ENCODE measurements at places on chromosomes 11 and 22. TPM values are rescaled to one million over a fixed set of nuclear protein-coding genes. Genes with fewer than 3 reads are reported as not detected.

CABP7 gene
- total RNA-seq = not detected

FANCF gene
- 20.3 TPM for total RNA-seq

KRTAP5-2 gene
- total RNA-seq = not detected

KCNC1 gene
- 10.2 TPM for total RNA-seq

TSGA10IP gene
- total RNA-seq = 2.7 TPM

B3GAT1 gene
- total RNA-seq = 32.3 TPM

OR52N4 gene
- total RNA-seq = not detected

CATSPERZ gene
- not detected for total RNA-seq

PDGFD gene
- 3.4 TPM for total RNA-seq

ZNF214 gene
- 7.3 TPM for total RNA-seq

PIWIL4 gene
- total RNA-seq = 0.68 TPM

- DNase-seq = no peak
Measured at GRCh38 chr11:131756479-131757110, 386.2 kb downstream of the NTM start.

- no peak for DNase-seq
Measured at GRCh38 chr11:13140873-13141655, 131.9 kb downstream of the RASSF10 start.

DNA sequence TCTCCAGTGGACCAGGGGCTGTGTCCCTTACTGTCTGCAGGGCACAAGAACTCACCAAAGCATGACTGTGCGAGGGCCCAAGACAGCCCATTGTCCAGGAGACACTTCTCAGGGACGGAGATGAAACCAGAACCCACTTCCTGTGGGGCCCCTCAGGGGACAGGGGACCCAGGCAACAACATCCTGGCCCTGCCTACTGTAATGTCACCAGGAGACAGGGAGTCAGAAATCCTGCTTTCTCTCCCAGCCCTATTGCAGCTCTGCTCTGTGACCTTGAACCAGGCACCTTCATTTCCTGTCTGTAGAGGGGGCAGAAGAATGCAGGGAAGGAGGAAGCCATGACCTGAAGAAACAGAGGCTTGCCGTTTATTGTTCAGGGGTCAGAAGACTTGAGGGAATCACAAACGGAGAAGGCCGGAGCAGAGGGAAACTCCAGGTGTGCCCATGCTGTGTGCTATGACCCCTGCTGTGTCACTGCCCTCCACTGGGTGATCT is 98.0 kb downstream of the NAT10 start:
- no peak for DNase-seq

DNA sequence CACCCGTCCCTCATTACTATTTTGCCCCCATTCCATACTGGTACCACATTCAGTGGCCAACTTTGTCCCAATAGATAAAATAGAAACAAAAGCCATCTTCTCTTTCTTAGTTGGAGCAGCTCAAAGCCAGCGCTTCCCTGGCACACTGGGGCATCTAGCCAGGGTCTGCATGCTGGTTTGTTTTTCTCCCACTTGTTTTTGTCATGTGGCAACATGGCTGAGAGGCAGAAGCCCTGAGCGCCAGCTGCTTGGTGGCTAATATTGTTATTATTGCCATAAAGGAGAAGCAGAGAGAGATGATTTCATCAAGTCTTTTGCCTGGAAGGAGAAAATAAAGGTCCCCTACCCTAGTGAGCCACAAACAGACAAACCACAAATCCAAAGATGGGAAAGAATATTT is 48.4 kb upstream of the CRTAM start:
- no peak for DNase-seq

GRCh38 chr22:23791738-23792645 is 5.2 kb downstream of the SMARCB1 start:
- DNase-seq = no peak

DNA sequence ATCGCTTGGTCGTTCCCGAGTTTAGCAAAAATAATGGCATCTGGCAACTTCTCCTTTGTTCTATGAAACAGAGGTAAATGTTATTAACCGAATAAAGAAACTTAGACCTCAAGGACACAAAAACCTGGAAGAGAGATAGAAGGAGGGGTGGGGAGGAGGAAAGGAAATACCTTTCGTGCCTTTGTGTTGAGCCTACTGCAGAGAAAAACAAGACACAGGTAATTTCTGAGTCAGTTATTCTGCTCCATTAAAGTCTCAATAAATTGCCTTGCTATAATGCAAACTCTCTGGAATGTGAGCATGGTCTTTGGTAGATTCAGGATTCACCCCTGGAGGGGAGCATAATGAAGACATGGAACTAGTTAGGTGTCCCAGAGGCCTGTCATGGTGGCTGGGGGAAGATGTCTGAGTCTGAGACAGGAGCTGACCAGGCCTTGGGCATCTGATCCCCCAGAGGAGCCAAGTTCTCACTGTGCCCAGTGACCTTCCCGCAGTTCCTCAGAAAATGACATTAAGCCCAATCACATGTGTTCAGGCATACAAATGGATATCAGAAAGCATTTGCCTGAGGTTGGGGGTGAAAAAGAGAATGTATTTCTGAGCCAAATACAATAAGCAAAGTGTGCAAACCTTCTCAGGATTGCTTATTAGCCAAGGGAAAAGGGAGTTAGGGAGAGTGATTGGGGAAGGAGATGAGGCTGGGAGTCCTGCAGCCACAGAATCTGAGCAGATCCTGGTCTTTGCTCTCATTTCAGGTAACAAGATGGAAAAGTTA is 72.6 kb upstream of the CADM1 start:
- DNase-seq = no peak

DNA sequence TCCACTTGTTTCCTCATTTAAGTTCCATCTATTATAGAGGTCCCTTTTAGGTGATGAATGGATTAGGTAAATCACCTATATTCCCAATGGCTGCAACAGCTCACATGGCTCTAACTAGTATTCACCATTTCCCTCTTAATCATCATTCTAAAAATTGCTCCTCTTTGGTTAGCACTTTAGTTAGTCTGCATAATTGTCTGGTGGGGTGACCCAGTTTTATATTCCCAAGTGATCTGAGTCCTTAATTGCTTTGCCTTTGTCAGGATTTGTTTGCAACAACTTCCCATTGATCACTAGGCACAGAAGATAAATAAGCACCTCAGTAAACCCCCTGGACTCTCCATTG is 395.2 kb downstream of the RAB38 start:
- DNase-seq = no peak

GRCh38 chr22:49583886-49584505 is 243.7 kb downstream of the BRD1 start:
- no peak for DNase-seq

DNA sequence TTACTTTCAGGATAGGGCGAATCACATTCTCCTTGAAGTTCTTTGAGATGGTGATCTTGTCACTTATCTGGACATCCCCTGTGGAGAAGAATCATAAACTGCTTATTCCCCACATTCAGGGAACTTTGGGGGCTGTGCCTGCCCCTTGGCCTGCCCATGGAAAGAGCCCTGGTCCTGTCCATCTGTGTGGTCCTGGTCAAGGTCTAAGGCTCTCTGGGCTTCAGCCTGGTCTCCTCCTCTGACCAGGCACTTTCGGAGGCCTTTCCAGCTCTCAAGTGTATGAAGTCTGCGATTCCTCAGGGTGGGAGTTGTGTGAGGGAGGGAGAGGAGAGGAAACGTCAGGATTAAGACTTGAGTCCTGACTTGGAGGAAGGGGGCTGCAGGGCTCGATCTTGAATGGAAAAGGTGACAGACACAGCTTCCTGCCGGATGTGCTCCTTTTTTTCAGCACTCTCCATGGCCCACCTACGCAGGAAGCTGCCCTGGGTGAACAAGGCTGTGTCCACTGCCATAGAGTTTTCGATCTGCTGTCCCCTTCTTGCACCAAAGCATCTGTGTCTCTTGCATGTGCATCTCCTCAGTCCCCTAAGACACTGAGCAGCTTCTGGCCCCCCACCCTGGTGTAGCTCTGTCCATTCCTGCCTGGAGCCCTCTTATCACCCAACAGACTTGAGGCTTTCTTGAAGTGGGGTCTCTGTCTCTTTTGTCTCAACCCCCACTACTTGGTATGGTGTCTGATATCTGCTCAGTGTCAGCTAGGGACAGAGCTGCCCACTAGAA is 50.8 kb upstream of the PHOX2A start:
- DNase-seq = no peak

DNA sequence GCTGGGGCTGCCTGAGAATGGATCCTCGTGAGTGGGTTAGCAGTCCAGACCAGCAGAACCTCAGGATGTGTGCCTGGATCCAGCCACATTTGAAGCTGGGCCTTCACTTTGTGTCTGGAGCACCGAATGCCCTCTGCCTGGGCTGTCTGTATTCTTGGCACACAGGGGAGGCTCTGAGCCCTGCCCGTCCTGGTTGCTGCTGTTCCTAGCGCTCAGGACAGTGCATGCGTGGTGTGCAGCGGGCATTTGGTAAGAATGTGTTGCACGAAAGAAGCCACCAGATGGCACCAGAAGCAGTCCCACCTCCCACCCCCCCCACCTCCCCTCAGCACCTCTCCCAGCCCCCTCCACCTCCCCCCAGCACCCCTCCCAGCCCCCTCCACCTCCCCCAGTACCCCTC is 4.1 kb upstream of the MAPK11 start:
- DNase-seq = no peak

DNA sequence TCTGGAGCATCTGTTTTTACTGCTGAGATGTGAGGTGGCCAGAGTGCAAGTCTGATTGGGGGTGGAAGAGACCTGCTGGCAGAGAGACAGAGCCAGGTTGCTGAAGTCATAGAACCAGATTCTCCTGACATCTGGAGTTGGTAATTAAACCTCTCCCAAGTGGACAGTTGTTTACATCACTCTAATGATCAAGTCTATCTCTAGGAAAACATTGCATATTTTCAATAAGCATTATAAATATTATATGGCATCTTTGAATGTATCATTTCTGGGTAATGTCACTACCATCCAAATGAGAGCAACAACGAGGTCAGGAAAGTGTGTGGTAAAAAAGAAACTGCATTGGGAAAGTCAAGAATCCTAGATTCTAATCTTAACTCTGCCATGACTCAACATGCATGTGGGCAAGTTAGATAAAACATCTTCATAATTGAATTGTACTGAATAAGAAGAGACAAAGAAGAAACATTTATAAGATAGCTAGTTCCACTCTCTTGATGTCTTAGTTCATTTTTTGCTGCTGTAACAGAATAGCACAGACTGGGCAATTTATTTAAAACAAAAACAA is 351.2 kb upstream of the API5 start:
- DNase-seq = no peak

- no peak for DNase-seq
Measured at GRCh38 chr11:111414267-111414931, 35.3 kb upstream of the POU2AF1 start.

GRCh38 chr11:41189701-41190436 is 269.6 kb downstream of the LRRC4C start:
- no peak for DNase-seq

DNA sequence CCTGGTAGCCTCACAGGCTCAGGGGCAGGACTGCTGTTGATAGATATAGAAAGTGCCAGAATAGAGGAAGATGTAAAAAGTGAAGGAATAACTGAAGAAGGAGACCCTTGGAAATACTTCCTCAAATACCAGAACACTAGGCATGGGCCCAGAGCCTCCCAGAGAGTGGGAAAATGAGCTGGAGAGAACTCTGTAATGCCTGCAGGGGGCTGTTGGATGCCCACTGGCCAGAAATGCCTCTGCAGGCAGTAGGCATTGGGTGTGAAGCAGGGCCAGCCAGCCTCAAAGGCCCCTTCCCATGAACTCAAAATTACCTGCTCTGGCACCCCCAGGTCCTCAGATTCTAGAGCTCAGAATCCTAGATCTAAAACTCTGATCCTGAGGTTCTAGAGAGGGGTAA is 15.1 kb downstream of the P2RY2 start:
- DNase-seq = no peak

GRCh38 chr11:109697140-109697843 is 275.3 kb downstream of the C11orf87 start:
- peak; percentile 2 for DNase-seq

DNA sequence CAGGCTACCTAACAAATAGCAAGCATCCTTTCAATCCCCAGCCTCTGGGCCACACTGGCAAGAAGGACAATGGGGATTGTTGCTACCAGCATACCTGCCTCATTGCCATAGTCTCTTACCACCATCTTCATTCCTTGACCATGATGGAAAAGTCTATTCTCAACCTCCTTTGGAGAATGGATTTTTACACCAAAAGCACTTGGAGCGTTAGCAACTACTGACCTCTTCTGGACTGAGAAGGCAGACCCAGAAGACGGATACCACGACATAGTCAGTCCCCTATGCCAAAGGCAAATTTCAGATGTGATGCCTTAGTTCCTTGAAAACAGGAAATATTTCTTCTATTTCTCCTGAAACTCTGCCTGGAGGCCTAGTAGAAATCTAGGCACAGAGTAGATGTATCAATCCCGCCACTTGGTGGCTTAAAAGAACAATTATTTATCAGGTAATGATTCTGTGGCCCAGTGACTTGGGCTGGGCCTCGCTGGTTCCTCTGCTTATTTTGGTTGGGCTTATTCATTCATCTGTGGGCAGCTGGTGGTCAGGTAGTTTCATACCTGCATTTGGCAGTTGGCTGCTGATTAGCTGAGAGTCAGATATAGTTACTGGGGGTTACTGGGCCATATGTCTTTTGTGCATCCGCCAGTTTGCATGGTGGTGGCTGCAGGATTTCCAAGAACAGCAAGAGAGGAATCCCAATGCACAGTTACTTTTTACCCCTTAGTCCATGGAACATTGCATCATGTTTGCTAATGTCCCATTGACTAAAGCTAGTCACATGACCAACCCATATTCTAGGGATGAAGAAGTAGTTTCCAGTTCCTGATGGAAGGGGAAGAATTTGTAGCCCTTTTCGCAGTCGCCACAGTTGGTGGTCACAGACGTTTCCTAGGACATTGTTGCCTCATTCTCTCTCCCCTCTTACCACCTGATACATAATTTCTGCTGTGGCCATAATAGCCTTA is 75.2 kb downstream of the DHCR7 start:
- DNase-seq = no peak

- DNase-seq = no peak
Measured at GRCh38 chr22:40928657-40929056, 22.5 kb upstream of the RBX1 start.

GRCh38 chr22:26431261-26431995 is 2.4 kb downstream of the ASPHD2 start:
- no peak for DNase-seq

DNA sequence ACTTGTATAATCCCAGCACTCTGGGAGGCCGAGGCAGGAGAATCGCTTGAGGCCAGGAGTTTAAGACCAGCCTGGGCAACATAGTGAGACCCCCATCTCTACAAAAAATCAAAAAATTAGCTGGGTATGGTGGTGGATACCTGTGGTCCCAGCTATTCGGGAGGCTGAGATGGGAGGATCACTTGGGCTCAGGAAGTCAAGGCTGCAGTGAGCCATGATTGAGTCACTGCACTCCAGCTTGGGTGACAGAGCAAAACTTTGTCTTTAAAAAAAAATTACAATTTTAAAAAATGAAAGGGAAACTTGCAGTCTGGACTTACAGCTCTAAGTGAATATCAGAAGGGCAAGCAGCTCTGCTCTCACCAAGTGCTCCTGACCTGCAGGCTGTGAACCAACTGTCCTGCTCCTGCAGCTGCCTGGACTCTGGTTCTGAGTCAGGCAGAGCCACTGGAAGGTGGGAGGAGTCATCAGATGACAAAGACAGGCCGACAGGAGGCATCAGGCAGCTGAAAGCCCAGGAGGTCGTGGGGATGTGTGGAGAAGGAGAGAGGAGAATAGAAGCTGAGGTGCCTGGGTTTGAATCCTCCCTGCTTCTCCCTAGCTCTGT is 9.6 kb downstream of the SMTNL1 start:
- no peak for DNase-seq

GRCh38 chr11:57402188-57403002 is 11.9 kb upstream of the PRG2 start:
- no peak for DNase-seq

GRCh38 chr11:111322534-111322933 is 24.2 kb downstream of the POU2AF3 start:
- no peak for DNase-seq

- peak; percentile 25 for DNase-seq
Measured at GRCh38 chr11:32438866-32439489, 3.6 kb upstream of the WT1 start.
